NCI-H2081 (cell line): ENCODE measurements at places on chromosomes 2 and 18.

DNA sequence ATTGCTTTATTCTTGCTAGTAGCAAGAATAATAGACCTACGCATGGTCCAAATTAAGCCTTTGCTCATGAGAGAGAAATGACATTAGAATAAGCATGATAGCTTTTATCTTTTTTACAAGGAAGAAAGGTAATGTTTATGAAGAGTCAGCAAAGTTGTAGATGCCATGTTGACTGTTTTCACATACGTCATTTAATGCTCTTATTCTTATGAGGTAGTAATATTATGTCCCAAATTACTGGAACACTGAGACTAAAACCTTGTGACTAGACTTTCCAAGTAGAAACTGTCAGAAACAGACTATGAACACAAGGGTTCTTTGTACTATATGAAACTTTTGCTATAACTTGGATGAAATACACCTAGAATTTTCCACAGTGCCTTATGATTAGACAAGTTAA, 552.8 kb upstream of the SLC8A1 start:
- DNase-seq = no peak

DNA sequence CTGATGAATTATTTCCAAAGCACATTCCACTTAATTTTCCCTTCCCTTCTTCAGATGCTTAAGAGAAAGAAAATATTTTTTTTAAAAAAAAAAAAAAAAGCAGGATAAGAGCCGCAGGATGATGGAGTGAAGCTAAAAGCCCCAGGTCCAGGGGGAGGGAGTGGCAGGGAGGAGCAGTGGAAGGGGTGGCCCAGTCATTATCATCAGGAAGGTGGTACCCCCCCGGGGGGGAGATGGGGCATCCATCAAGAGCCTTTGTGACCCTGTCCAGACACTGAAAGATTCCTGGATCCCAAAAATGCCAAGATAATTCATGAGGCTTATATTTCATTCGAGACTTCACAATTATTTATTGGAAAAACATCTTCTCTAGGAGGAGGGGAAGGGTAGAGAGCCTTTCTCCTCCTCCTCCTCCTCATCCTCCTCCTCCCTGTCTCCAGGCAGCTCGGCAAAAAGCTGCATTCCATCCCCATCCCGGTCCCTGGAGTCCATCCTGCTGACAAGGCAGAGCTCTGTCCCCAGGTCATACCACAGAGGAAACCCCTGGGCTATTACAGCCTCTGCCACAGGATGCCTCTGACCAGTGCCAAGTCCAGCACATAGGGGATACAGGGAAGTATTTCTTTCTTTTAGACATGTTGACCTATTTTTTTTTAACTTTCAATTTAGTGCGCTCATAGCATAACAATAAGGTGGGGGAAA, 125.3 kb downstream of the TWIST2 start:
- no peak for DNase-seq

DNA sequence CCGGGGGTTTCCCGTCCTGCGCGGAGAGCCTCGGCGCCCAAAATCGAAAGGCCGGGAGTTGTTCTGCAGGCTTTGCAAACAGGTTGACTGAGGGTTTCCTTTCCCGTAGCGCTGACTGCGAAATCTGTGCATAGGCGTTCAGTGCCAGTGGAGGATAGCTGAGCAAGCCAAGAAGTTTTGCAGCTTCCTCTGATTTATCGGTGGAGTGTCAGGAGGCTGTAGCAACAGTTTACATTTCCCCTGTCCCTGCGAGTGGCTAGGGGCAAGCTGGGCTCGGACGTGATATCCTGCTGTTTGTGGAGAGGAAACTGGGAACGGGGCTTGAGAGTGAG, 694 bp downstream of the THSD7B start:
- DNase-seq = no peak

DNA sequence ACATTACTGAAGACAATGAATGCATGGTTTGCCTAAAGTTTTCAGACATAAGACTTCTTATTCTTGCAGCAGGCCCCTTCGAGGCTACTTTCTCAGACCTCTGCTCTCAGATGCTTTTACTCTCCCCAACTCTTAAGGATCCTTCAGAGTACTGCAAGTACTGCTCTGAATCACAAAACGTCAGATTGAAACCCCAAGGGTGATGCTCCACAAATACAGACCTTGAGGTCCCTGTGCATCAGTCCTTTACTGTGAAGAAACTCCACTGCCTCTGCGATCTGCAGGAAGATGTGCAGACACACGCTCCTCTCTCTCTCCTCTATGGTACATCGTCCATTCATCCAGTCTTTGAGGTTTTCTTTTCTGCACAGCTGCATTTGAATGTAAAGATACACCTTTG, 52.8 kb downstream of the EIF2AK3 start:
- no peak for DNase-seq

GRCh38 chr2:212945526-212945925, 205.9 kb downstream of the IKZF2 start:
- DNase-seq = no peak
